RWPE2 (cell line): ENCODE measurements at places on chromosomes 12 and 14.

DNA sequence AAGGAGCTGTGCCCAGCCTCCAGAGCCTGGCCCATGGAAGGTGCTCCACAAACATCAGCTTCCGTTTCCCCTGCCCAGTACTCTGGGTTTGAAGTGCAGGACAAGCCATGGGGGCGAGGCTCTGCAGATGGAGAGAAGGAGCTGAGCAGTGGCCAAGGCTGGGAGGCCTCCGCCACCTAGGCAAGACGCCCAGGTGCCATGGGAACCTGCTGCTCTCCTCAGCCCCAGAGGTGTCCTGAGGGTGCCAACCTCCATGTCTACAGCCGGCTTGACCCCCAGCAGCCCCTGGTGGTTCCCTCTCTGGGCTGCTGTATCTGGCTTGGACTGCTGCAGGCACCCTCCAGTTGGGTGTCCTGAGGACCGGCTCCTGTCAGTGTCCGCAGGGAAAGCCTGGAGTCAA, 12.4 kb downstream of the KRT71 start:
- H3K36me3 ChIP-seq = no peaks in the 10 kb centered on the region
- no peak overlapping the region for H3K4me3 ChIP-seq
- H3K4me1 ChIP-seq = peaks cover 30% of the 10 kb centered on the region
- no peak overlapping the region for H3K27ac ChIP-seq
- no peaks in the 10 kb centered on the region for H3K27me3 ChIP-seq
- DNase-seq = peak; percentile 32

GRCh38 chr14:33655421-33655820, 295.5 kb downstream of the EGLN3 start:
- H3K4me3 ChIP-seq = no peak overlapping the region
- H3K27ac ChIP-seq = no peak overlapping the region
- no peaks in the 10 kb centered on the region for H3K36me3 ChIP-seq
- no peak for DNase-seq
- peaks cover 8% of the 10 kb centered on the region for H3K4me1 ChIP-seq
- H3K27me3 ChIP-seq = no peaks in the 10 kb centered on the region

DNA sequence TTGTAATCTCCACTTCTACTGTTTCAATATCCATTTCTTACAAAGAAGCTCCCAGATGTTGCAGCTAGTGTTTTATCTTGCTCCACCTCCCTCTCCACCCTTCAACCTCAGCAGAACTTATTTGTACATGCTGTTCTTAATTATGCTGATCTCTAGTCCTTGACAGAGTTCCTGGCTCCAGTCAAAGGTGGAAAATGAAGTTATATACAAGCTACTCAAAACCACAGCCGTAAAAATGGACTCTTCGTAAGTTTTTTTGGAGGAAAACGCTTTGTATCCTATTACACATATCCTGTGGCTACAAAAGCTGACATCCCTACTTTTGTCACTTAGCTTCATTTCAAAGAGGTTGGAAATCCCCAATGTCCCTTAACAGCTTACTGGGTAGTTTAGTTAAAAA, 1.3 kb downstream of the CLEC1A start:
- H3K27me3 ChIP-seq = no peaks in the 10 kb centered on the region
- no peak overlapping the region for H3K27ac ChIP-seq
- H3K36me3 ChIP-seq = no peaks in the 10 kb centered on the region
- DNase-seq = no peak

DNA sequence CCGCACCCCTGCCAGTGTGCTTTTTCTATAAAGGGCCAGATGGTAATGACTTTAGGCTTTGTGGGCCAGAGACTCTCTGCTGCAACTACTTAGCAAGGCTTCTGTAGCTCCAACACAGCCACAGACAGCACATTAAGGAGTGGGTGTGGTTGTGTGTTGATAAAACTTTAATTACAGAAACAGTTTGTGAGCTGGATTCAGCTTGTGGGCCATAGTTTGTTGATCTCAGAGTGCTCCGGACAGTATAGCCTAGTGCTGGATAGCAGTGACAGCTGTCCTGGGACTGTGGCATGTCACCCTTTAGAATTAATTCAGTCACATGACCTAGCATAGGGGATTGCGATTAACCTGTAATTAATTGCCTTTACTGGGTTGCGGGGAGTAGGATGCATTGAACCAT, 109.7 kb downstream of the ZNF664 start:
- no peaks in the 10 kb centered on the region for H3K27me3 ChIP-seq
- H3K4me1 ChIP-seq = no peaks in the 10 kb centered on the region
- DNase-seq = no peak
- H3K27ac ChIP-seq = no peak overlapping the region
- H3K4me3 ChIP-seq = no peak overlapping the region
- H3K36me3 ChIP-seq = no peaks in the 10 kb centered on the region

- H3K36me3 ChIP-seq = peaks cover 3% of the 10 kb centered on the region
- no peaks in the 10 kb centered on the region for H3K27me3 ChIP-seq
- peaks cover 17% of the 10 kb centered on the region for H3K4me1 ChIP-seq
- H3K4me3 ChIP-seq = peak overlapping the region; percentile 82
- no peak for DNase-seq
- peak overlapping the region; percentile 89 for H3K27ac ChIP-seq
Observed at GRCh38 chr12:118059341-118060191, 1.4 kb downstream of the WSB2 start.

GRCh38 chr14:97978341-97978740, 1181.2 kb downstream of the VRK1 start:
- H3K27ac ChIP-seq = peak overlapping the region; percentile 39
- H3K27me3 ChIP-seq = no peaks in the 10 kb centered on the region
- H3K36me3 ChIP-seq = no peaks in the 10 kb centered on the region
- peaks cover 16% of the 10 kb centered on the region for H3K4me1 ChIP-seq

- no peak overlapping the region for H3K4me3 ChIP-seq
- DNase-seq = no peak
- no peaks in the 10 kb centered on the region for H3K4me1 ChIP-seq
- H3K27me3 ChIP-seq = no peaks in the 10 kb centered on the region
- no peak overlapping the region for H3K27ac ChIP-seq
Observed at GRCh38 chr12:41699658-41700057, 445.0 kb downstream of the GXYLT1 start.

DNA sequence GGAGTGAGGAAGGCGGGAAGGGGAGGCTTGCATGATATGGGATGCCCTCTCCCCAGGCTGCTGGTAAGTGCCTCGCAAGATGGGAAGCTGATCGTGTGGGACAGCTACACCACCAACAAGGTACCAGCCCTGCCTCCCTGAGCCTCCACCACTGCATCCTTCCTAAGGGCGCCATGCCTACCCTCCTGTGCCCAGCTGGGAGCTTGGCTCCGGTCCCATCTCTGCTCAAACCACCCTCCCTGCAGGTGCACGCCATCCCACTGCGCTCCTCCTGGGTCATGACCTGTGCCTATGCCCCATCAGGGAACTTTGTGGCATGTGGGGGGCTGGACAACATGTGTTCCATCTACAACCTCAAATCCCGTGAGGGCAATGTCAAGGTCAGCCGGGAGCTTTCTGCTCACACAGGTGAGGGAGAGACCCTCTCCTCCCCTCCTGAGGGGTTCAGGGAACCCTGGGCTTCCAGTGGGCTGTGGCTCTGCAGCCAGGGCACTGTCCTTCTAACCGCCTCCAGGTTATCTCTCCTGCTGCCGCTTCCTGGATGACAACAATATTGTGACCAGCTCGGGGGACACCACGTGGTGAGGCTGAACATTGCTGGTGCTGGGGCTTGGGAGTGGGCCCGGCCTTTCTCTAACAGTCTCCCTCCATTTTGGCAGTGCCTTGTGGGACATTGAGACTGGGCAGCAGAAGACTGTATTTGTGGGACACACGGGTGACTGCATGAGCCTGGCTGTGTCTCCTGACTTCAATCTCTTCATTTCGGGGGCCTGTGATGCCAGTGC, 2.6 kb downstream of the GNB3 start:
- H3K4me3 ChIP-seq = no peak overlapping the region
- no peaks in the 10 kb centered on the region for H3K4me1 ChIP-seq
- H3K27ac ChIP-seq = no peak overlapping the region
- no peak for DNase-seq
- no peaks in the 10 kb centered on the region for H3K27me3 ChIP-seq
- H3K36me3 ChIP-seq = peaks cover 24% of the 10 kb centered on the region

DNA sequence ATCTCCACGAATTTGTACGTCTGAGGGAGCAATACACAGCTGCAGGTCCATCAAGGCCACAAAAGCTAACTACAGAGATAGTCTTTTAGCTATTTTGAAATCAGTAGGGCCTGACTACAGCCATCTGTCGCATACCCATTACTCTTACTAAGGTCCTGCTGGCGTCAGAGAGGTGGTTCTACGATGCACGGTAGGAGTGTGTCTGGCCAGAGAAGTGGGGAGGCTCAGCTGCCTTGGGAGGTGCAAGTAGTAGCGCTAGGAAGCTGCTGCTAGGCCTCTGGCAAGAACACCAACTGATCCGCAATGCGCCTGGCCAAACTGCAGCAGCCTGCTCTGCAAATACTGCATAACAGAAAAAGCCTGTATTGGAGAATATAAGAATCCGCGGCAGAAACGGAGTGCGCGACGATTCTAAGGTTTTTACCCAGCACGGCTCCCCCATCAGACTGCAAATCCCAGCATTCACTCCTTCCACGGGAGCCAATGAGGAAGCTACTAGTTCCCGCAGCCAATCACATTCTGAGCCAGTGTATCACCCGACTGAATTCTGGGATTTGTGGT, 743 bp upstream of the CAND1 start:
- peak overlapping the region; percentile 83 for H3K27ac ChIP-seq
- no peaks in the 10 kb centered on the region; the same call in none of the 2 replicates for H3K36me3 ChIP-seq
- no peaks in the 10 kb centered on the region for H3K27me3 ChIP-seq

GRCh38 chr12:10027311-10027710, 3.2 kb upstream of the CLEC9A start:
- DNase-seq = no peak
- H3K36me3 ChIP-seq = no peaks in the 10 kb centered on the region
- no peak overlapping the region for H3K4me3 ChIP-seq

DNA sequence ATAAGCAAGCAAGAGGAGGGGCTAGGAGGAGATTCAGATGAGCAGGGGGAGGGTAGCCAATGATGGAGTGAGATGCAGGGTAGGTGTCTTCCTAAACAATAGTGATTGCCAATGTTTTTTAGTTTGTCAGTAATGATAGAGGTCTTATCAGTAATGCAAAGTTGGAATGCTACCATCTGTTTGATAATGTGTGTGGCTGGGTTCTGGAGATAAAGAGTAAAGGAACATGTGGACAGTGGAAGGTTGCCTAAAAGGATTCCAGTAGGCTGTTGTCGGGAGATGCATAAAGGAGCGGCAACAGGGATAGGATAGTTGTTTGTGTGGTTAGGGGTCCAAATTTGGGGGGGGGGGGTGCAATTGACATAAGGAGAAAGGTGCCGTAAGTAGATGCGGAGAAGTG, 52.5 kb downstream of the TESPA1 start:
- H3K27ac ChIP-seq = peak overlapping the region; percentile 98
- no peaks in the 10 kb centered on the region; the same call in 1 of the 2 replicates for H3K36me3 ChIP-seq
- peaks cover 46% of the 10 kb centered on the region for H3K4me1 ChIP-seq

DNA sequence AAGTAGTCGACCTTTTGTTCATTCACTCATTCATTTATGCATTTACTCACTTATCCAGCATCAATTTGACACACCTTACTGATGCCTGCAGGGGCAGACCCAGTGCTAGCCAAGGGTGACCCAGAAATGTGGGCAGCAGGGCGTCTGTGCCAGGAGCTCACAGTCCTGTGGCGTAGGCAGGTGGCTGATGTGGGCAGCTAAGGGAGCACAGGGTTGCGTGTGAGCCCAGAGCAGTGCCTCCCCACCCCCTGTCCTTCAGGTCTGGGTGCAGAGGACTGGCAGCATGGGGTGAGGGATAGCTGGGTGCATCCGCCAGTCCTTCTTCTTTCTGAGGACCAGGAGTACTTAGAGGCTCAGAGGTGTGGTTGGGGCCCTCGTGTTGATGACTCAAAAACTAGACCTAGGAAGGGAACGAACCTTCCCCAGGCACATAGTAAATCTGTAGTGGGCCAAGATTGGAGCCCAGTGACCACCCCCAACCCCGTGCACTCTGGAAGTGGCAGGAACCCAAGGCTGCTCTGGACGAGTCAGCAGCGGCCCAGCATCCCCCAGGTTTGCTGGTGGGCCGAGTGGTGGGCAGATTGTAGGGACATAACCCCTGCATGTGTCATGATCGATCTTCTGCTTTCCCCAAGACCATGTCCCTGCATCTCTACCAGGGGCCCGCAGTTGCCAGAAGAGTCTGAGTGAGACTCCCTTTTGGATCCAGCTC, 63.9 kb downstream of the BEGAIN start:
- peak; percentile 50 for DNase-seq
- no peaks in the 10 kb centered on the region for H3K27me3 ChIP-seq
